Heart right ventricle (tissue), 16 donors: ENCODE measurements at places on chromosomes 4 and X.

GRCh38 chr4:159369256-159369655, 266.4 kb downstream of the RAPGEF2 start:
- DNase-seq = no peak

DNA sequence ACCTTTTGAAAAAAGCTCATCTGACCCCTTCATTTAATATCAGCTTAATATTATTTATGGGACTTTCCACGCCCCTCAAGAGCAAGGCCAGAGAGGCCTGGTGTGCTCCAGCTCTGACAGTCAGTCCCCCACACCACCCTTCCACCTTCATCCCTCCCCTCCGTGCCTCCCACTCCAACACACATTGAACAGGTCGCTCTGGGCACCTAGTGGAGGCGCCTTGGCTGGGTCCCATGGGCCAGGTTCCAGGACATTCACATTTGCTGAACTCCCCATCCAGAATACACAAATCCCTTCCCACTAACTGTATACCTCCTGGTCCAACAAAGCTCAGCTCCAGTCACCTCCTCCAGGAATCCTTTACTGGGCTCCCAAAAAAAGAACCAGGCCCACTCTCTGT, 137.5 kb downstream of the BCOR start:
- no peak for DNase-seq

GRCh38 chrX:139538907-139539790, 8.6 kb downstream of the F9 start:
- no peak for DNase-seq

DNA sequence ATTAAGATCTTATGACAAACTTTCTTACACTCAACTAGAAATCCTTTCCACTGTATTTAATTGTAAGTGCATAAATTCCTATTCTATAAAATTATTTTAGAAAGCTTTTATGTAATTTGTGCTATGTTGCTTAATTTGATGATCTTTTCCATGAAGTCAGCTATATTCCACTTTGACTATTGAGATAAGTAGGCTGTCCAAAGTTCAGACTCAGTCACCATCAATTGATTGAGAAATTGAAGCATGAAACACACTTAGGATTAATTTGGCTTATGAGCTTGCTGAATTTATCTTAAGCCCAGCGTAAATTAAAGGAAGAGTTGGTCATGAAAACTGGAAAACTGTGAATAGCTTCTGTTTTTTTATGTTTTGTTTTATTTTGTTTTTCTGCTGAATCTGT, 18.7 kb upstream of the UGT2B10 start:
- DNase-seq = no peak

- no peak for DNase-seq
These were observed 680.6 kb downstream of the TECRL start for GRCh38 chr4:63728480-63729177.
